ENCODE measurements at places on chromosomes 7 and 10.
A peak's percentile ranks its signal among the peaks of the same experiment; 100 is the strongest.

GRCh38 chr10:63197344-63198092 lies 64.4 kb downstream of the NRBF2 start:
- no peak for DNase-seq

GRCh38 chr10:47379445-47379785 lies 4.7 kb downstream of the ZNF488 start:
- DNase-seq, result no peak

GRCh38 chr7:85483177-85483576 lies 296.3 kb upstream of the SEMA3D start:
- DNase-seq, result no peak

DNA sequence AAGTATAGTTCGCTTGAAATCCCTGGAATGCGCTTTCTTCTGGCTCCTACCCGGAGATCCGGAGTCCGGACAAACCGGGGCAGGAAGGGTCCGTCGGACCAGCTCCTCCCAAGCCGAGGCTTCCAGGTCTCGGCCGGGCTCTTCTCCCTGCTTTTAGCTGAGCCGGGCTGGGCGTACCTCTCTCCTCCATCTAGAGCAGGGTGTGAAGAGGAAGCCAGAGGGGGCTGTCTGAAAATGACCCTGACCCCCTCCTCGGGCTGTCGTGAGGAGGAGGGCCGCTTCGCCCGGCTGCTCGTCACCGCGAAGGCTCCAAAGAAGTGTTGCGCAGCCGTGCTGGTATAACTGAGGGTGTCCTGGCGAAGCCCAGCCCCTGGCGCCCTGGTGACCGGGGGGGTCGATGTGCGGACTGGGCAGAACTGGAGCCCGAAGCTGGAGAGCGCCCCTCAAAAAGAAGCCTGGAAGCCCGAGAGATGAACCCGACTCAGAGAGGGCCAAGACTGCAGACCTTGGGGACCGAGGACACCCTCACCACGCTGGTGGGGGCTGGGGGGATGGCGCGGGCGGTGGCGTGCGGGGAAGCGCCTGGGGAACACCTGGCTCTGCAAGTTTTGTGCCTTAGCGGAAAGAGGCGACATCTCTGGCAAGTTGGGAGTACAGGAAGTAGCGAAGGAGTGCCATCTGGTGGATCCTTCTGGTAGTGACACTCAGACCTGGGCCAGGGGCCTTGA lies 5.7 kb downstream of the KAZALD1 start:
- DNase-seq, result peak; percentile 47

Measured in NCI-H1436 treated with DMSO at 0.1 percent for 48 hours (cell line).